ENCODE measurements at places on chromosomes 1 and 21. TPM values are rescaled to one million over a fixed set of nuclear protein-coding genes. Genes with fewer than 3 reads are reported as not detected.

TNFAIP8L2 gene
- not detected for total RNA-seq

CFAP126 gene
- not detected for total RNA-seq

KCNJ9 gene
- not detected for total RNA-seq

HSPA6 gene
- 0.44 TPM for total RNA-seq

IL23R gene
- not detected for total RNA-seq

BGLAP gene
- total RNA-seq: not detected

UTS2 gene
- not detected for total RNA-seq

C1QTNF12 gene
- total RNA-seq: not detected

TSPAN2 gene
- total RNA-seq: 1.4 TPM

NPPA gene
- total RNA-seq: not detected

- peak; percentile 82 for DNase-seq
Measured at GRCh38 chr1:186212568-186213224, 162.4 kb downstream of the TPR start.

GRCh38 chr1:107874221-107874620 lies 90.8 kb downstream of the VAV3 start:
- no peak for DNase-seq

DNA sequence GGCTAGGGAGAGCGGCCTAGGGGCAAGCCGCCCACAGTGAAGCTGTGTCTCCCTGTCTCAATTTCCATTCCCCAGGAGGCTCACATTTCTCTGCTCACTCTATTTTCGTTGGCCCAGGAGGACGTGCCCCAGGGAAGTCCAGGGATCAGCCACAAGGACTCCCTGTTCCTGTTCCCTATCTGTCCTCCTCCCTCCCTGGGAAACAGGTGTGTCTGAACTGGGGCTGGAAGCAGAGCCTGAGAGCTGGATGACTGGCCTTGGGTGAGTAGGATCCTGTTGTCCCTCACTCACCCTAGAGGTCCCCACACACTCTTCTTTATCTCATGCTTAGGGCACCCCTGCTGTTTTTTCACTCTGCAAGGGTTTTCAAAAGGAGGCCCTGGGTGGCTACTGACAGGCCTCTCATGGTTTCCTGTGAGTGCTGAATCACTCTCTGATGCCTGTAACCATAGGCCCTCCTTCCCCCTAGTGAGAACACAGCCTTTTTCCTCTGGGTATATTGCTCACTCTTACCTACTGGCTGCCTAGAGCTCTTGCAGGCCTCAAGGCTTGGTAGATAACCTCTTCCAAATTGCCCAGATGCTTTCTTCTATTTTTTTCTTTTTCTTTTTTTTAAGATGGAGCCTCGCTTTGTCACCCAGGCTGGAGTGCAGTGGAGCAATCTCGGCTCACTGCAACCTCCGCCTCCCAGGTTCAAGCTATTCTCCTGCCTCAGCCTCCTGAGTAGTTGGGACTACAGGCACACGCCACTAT lies 3.3 kb upstream of the UTP11 start:
- DNase-seq: peak; percentile 78

- no peak for DNase-seq
Measured at GRCh38 chr1:158246650-158247049, 7.6 kb upstream of the CD1A start.

DNA sequence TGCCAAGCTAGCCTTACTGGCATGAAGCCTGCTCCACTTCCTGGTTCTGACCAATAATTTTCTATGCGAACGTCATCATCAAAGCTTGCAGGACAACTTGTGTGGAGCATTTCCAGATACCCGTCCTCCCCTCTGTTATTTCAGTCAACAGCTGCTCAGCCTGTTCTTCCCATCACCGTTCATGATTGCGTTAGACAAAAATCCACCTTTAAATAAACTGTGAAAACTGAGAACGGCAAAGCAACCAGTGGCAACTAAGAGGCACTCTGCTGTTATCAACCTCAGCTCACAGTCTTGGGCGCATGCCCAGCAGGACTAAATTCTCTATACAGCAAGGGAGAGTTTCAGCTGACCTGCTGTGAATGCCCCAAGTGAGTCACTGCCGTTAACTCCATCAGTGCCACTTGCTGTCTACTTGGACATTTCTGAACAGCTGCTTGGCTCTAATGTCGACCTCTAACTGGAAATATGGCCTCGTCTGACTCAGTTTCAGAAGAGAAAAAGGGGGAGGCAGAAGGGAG lies 207.4 kb upstream of the RUNX1 start:
- DNase-seq: peak; percentile 100

DNA sequence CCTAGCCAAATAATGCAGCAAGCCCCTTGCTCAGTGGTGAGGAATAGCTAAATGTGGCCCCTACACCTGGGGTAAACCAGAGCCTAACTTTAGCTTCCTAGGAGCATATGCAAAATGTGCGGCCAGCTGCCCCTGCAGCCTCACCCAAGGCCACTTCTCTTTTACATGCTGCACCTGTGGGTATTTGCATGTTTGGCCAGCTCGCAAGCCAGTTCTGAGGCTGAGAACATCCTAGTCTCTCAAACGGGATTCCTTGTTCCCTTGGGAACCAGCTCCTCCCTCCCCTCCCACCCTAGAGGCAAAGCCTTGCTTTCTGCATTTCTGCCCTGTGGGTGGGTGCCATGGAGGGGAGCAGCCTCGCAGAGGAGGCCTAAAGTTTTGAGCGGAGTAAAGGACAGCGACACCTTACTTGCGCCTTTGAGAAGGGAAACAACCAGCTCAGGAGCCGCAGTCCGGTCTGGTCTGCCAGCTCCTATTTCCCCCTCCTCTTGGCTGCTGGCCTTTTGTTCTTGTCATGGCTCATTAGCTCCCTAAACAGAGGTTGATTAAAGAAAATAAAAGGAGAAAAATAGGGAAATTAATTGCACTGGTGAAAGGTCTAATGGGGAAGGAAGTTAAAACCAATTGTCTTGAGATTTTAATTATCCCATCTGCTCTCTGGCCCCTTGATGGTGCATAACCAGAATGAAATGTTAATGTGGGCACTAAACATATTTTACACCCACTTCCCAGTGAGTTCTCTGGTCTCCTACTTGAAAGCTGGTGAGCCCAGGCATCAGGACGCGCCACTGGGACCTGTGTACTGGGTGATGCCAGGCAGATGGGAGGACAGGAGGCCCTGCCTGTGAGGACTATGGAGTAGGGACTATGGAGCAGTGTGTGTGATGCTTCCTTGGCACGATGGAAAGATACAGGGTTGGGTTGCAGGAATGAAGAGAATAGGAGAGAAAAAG lies 68.7 kb downstream of the TEX35 start:
- DNase-seq: no peak

GRCh38 chr1:198082576-198082975 lies 74.2 kb upstream of the NEK7 start:
- DNase-seq: no peak

DNA sequence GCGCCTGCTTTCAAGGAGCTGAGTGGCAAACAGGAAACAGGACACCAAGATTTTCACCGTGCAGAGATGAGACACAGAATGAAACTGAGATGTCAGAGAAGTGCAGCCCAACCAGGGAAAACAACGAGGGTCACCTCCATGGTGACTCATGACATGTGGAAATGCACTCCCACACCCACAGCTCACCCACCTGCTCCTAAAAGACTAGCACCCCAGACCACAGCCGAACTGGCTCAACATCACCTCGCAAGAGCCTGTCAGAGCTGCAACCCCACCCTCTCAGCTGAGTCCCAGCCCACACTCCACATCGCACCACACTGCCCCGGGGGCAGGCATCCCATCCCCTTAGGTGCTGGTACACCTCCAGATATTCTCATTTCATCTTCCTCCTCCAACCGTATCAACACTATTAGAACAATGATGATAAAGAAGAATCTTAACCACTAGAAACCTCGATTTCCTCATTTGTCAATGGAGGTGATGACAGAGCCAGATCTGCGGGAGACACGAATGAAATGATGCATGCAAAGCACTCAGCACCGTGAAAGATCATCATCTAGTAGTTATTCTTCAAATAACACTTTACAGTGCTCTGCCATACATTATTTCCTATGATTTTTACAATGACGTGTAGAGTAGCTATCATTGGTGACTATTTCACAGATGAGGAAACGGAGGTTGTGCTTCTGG lies 103.2 kb downstream of the DMRTB1 start:
- DNase-seq: no peak

GRCh38 chr1:228647523-228648444 lies 87.5 kb upstream of the RHOU start:
- DNase-seq: peak; percentile 67

- no peak for DNase-seq
Measured at GRCh38 chr1:24770881-24771280, 25.6 kb downstream of the CLIC4 start.

DNA sequence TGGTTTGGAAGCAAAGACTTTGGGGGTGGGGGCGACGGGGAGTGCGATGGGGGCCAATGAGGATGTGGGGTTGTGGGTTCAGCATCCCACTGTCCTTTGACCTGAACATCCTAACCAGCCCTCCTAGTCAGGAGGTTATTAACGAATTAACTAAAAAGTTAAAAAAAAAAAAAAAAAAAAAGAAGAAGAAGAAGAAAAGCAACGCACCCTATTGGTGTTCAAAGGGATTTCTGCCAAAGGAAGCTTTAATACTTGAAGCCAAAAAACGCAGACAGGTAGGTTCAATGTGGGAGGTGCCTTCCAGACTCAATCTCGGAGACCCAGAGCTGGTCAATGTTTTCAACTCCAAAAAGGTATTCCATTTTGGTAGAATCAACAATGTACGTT lies 2.2 kb downstream of the CLIC6 start:
- peak; percentile 15 for DNase-seq

DNA sequence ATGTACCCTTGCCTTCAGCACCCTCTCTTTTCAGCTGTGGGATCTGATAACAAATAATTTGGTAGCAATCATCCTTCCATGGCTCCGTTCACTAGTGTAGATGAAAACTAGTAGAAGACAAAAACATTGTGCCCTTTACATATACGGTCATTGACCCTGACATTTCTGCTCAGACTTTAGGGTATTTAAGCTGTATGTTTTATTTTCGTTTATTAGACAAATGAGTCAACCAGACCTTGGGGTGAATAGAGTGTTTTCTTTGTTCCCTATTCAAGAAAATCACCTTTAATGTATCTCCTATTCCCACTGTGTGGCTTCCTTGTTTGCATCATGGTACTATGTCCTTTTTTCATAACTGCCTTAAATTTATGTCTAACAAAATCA lies 187.3 kb downstream of the VAV3 start:
- no peak for DNase-seq

DNA sequence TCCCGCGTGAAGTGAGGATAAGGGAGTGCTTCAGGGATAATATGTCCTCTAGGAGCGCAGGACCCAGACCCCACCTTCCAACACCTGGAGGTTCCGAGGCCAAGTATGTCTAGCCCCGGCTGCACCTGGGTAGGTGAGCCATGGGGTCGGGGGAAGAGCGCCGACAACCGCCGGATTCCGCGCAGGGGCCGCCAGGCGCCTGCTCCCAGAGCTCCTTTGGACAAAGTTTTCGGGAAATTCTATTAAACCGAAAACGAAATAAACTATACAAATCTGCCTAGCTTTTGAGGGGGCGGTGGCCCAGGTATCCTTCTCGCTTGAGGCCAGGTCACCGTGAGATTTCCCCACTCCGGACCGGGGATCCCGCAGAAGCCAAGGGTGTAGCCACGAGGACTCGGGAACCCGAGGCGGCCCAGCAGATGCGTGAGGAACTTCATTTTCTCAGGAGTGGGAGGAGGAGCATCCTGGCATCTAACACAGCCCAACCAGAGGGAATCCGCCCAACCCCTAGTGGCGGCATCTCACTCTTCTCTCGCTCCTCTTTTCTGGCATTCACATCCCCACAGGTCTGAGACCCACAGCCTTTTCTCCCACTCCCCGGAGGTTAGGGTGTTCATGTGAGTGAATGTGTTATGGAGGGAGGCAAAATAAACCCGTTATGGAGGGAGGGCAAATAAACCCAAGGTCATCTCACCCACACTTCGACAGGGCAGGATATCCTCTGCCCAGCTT lies 2.3 kb upstream of the DMRTA2 start:
- DNase-seq: peak; percentile 60

- no peak for DNase-seq
Measured at GRCh38 chr1:234915924-234916675, 212.5 kb downstream of the TOMM20 start.

DNA sequence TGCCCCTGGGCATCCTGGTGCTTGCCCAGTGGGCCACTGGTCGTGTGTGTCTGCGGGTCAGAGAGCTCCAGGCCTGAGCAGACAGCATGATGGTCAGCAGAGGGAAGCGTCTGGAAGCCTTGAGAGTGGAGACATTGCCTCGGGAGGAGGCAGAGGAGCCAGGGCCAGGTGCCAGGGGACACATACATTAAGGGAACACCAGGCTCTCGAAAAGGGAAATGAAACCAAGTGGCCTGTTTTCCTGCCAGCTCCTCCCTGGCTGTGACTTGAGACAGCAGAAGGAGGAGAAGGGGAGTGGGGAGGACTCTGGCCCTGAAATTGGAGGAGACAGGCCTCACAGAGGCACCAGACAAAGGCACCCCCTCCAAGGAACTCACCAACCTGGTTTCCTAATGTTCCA lies 62.4 kb upstream of the LRP8 start:
- DNase-seq: peak; percentile 29

- no peak for DNase-seq
Measured at GRCh38 chr21:44983421-44984206, 43.8 kb downstream of the SLX9 start.

- peak; percentile 56 for DNase-seq
Measured at GRCh38 chr1:198892065-198892464, 253.2 kb downstream of the PTPRC start.

GRCh38 chr1:22930240-22930912 lies 42.3 kb downstream of the LACTBL1 start:
- peak; percentile 38 for DNase-seq

GRCh38 chr1:85850238-85850637 lies 142.0 kb upstream of the ZNHIT6 start:
- peak; percentile 95 for DNase-seq

DNA sequence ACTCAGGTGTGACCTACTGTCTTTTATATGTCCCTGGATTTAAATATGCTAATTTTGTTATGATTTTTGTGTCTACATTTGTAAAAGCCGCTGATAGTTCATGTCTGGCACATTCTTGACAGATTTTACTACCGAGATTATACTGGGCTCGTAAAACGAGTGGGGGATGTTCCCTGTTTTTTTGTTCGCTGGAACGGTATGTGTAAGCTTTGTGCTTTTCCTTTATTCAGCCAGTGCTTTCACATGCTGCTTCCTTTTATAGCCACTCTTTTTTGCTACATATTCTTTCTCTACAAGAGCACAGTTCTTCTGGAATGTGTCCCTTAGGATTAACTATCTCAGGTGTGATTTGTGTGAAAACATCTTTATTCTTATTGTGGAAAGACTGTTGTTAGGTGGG lies 46.6 kb downstream of the ADARB1 start:
- DNase-seq: no peak

GRCh38 chr1:175863299-175864050 lies 120.1 kb upstream of the TNR start:
- no peak for DNase-seq

DNA sequence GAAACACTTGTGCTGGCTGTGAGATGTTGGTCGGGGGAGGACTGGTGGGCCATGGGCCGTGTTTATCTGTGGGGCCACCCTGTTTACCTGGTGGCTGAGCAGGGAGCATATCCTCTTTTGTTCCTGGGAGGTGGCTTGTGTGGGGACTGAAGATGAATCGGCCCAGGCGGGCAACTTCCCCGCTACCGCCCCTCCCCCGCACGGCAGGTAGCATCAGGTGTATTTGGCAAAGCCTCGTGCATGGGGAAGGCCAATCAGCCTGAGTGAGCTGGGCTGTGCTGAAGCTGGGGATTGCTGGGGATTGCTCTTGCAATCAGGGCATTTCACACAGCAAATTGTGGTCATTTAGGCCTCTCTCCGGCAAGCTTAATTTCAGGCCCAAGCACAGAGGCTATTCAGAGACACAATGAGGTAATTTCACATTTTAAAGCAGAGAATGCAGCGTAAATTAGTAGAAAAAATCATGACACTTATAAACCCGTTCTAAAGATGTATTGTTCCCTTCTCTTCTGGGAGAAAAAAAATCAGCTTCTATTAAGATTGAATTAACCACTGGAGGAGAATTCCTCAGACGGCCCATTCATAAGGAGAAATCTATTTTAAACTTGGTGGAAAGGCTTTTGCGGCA lies 197.7 kb upstream of the POU3F1 start:
- DNase-seq: no peak
